Astrocyte (in vitro differentiated cells and primary cell): ENCODE measurements at places on chromosomes 1 and 21. TPM values are rescaled to one million over a fixed set of nuclear protein-coding genes. Genes with fewer than 3 reads are reported as not detected.

The RXFP4 gene
- total RNA-seq: not detected in 2 replicates

The ATP1A4 gene
- total RNA-seq: not detected in 2 replicates

The BROX gene
- 44.7 and 49.5 TPM in 2 replicates for total RNA-seq

The GOLPH3L gene
- 20.9 and 21.3 TPM in 2 replicates for total RNA-seq

The THEMIS2 gene
- total RNA-seq: 0.79 and 1.3 TPM in 2 replicates

DNA sequence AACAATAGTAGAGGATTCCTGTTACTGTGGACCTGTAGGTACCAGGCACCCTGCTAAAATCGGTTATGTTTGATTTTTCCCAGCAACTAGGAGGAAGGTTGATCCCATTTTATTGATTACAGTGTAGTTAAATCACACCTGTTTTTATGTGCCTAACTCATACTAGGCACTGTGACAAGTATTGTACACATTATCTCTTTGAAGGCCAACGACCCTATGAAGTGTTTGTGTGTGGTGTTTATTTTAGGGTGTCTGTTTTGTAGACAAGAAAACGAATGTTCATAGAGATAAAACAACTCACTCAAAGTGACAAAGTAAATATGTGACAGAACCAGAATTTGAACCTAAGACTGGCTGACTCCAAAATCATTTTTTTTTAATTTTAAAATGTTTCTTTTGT is 49.5 kb downstream of the FGGY start:
- no peak for DNase-seq
- H3K27me3 ChIP-seq: no peaks in the 10 kb centered on the region
- H3K4me3 ChIP-seq: no peak overlapping the region

GRCh38 chr1:174998569-174999215 is 1.1 kb upstream of the CACYBP start:
- no peaks in the 10 kb centered on the region for H3K27me3 ChIP-seq
- H3K36me3 ChIP-seq: no peaks in the 10 kb centered on the region
- peak overlapping the region; percentile 100 for H3K27ac ChIP-seq
- H3K4me1 ChIP-seq: peaks cover 19% of the 10 kb centered on the region

GRCh38 chr1:155158991-155159390 is 14.1 kb downstream of the KRTCAP2 start:
- no peaks in the 10 kb centered on the region for H3K4me1 ChIP-seq
- H3K4me3 ChIP-seq: no peak overlapping the region
- H3K27ac ChIP-seq: no peak overlapping the region
- no peaks in the 10 kb centered on the region for H3K36me3 ChIP-seq
- no peak for DNase-seq
- peaks cover 2% of the 10 kb centered on the region for H3K27me3 ChIP-seq

DNA sequence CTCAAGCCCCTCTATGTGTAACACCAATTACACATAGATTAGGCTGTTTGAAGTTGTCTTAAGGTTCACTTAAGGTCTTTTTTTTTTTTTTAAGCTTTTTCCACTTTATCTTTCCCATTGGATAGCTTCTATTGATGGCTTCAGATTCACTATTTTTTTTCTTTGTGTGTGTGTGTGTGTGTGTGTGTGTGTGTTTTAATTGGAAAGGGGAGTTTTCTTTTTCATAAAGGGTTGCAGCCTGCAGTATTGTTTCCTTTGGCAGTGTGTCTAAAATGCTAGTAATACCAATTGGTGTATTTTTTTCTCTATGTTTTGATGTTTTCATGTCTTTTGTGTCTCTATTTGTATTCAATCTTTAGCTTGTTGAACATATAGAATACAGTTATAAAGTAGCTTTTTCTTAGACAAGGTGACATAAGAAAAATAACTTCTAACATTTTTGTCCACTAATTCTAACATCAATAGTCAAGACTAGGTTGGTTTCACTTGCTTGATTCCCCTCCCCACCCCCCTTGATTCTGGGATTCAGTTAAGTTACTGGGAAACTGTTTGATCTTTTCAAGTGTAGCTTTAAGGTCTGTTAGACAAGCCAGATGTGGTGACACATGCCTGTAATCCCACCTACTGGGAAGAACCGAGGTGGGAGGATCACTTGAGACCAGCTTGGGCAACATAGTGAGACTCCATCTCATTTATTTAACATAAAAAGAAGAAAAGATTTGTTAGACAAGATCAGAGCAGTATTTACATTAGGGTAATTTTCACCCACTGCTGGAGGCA is 21.4 kb downstream of the PRRC2C start:
- no peak overlapping the region for H3K4me3 ChIP-seq
- H3K36me3 ChIP-seq: no peaks in the 10 kb centered on the region
- H3K4me1 ChIP-seq: no peaks in the 10 kb centered on the region
- H3K27ac ChIP-seq: no peak overlapping the region
- no peaks in the 10 kb centered on the region for H3K27me3 ChIP-seq
- peak; percentile 30 for DNase-seq

- peak overlapping the region; percentile 98 for H3K27ac ChIP-seq
- H3K27me3 ChIP-seq: no peaks in the 10 kb centered on the region
- peak overlapping the region; percentile 100 for H3K4me3 ChIP-seq
- peaks cover 21% of the 10 kb centered on the region for H3K36me3 ChIP-seq
- DNase-seq: no peak
- peaks cover 16% of the 10 kb centered on the region for H3K4me1 ChIP-seq
Measured at GRCh38 chr1:25247829-25248754, 838 bp upstream of the RSRP1 start.

GRCh38 chr1:13860031-13860430 is 160.0 kb downstream of the PRDM2 start:
- H3K27ac ChIP-seq: no peak overlapping the region
- no peak overlapping the region for H3K4me3 ChIP-seq
- H3K4me1 ChIP-seq: no peaks in the 10 kb centered on the region
- no peak for DNase-seq
- no peaks in the 10 kb centered on the region for H3K27me3 ChIP-seq

- no peak overlapping the region for H3K4me3 ChIP-seq
- no peak for DNase-seq
- no peaks in the 10 kb centered on the region for H3K36me3 ChIP-seq
- H3K27ac ChIP-seq: no peak overlapping the region
- H3K4me1 ChIP-seq: no peaks in the 10 kb centered on the region
- H3K27me3 ChIP-seq: peaks cover 17% of the 10 kb centered on the region
Measured at GRCh38 chr1:204742676-204743251, 57.2 kb upstream of the LRRN2 start.

GRCh38 chr21:16028142-16028541 is 298.4 kb downstream of the USP25 start:
- no peak overlapping the region for H3K27ac ChIP-seq
- H3K4me1 ChIP-seq: no peaks in the 10 kb centered on the region
- H3K27me3 ChIP-seq: no peaks in the 10 kb centered on the region
- no peak for DNase-seq
- no peaks in the 10 kb centered on the region for H3K36me3 ChIP-seq

DNA sequence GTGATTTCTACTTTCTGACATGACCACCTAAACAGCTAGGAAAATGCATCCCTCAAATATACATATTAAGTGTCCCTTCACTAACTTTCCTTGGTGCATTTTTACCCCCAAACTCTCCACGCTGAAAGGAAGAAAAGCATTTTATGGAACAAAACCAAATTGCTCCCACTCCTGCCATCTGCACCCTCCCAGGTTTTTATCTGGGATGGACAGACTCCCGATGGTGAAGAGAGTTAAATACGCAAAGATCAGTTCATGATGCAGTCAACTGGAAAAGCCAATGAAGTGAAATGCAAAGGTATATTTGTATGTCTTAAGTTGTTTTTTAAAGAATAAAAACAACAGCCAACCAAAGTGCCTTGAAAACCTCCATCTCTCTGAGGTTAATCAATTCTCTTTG is 2.7 kb downstream of the DSTYK start:
- H3K4me1 ChIP-seq: peaks cover 20% of the 10 kb centered on the region
- H3K27ac ChIP-seq: no peak overlapping the region
- no peaks in the 10 kb centered on the region for H3K27me3 ChIP-seq
- H3K4me3 ChIP-seq: no peak overlapping the region

- no peaks in the 10 kb centered on the region for H3K36me3 ChIP-seq
- H3K4me1 ChIP-seq: no peaks in the 10 kb centered on the region
- DNase-seq: no peak
- H3K4me3 ChIP-seq: no peak overlapping the region
Measured at GRCh38 chr1:51988254-51988653, 2.2 kb downstream of the RAB3B start.

DNA sequence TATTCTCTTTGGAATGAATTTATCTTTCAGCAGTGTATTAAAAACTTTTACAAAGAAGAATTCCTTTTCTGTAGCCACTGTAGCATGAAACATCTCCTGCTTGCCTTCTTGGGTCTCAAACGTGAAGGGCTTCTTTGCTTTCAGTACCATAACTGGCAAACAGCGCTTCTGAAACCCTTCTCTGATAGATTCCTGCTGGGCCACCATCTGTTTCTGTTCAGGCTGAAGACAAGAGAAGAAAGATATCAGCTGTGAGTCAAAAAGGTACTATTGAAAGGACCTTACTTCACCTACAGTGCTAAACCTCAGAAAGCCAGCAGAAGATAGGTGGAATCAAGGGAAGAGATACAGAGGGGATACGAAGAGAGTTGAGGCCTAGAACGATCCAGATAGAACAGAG is 10.5 kb downstream of the AIM2 start:
- no peak overlapping the region for H3K27ac ChIP-seq
- no peak overlapping the region for H3K4me3 ChIP-seq
- no peaks in the 10 kb centered on the region for H3K4me1 ChIP-seq
- DNase-seq: no peak

DNA sequence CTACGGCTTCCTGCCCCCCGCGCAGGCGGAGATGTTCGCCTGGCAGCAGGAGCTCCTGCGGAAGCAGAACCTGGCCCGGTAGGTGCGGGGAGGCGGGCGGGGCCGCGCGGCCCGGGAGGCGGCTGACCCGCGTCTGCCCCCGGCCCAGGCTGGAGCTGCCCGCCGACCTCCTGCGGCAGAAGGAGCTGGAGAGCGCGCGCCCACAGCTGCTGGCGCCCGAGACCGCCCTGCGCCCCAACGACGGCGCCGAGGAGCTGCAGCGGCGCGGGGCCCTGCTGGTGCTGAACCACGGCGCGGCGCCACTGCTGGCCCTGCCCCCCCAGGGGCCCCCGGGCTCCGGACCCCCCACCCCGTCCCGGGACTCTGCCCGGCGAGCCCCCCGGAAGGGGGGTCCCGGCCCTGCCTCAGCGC is 16.6 kb downstream of the NOC2L start:
- peak overlapping the region; percentile 28 for H3K4me3 ChIP-seq
- H3K36me3 ChIP-seq: no peaks in the 10 kb centered on the region
- no peaks in the 10 kb centered on the region for H3K27me3 ChIP-seq

DNA sequence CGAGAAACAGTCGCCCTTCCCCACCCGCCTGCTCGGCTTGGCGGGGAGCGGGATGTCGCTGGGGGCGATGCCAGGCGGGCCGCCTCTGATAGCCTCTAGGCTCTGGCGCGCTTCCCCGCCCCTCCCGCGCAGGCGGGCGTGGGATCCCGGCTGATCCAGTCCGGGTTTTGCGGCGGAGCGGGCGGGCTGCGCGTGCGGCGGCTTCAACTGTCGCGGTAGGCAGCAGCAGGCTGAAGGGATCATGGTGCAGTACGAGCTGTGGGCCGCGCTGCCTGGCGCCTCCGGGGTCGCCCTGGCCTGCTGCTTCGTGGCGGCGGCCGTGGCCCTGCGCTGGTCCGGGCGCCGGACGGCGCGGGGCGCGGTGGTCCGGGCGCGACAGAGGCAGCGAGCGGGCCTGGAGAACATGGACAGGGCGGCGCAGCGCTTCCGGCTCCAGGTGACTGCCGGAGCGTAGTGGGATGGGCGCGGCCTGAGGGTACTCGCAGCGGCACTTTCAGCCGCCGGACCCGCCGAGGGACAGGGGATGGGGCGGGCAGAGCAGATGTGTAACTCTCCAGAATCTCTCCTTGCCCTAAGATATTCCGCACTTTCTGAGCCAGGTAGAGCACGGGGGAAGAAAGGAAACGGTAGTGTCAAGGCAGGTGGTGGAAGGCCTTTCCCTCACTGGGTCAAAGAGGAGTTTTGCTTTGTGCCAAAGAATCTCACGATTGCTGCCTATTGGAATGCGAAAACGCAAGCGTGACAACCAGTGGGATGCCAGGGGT is at the start of gene FAAH:
TSS of gene FAAH (plus strand) at position 210 of the 764 bp plus-strand sequence. CDS start at position 242, 32 bp downstream.
- H3K27me3 ChIP-seq: peaks cover 35% of the 10 kb centered on the region
- peak within 1 kb of the TSS; percentile 33 for H3K4me3 ChIP-seq
- no peak within 1 kb of the TSS for H3K27ac ChIP-seq
- no peaks in the 10 kb centered on the region for H3K4me1 ChIP-seq
- peak; percentile 36 for DNase-seq

DNA sequence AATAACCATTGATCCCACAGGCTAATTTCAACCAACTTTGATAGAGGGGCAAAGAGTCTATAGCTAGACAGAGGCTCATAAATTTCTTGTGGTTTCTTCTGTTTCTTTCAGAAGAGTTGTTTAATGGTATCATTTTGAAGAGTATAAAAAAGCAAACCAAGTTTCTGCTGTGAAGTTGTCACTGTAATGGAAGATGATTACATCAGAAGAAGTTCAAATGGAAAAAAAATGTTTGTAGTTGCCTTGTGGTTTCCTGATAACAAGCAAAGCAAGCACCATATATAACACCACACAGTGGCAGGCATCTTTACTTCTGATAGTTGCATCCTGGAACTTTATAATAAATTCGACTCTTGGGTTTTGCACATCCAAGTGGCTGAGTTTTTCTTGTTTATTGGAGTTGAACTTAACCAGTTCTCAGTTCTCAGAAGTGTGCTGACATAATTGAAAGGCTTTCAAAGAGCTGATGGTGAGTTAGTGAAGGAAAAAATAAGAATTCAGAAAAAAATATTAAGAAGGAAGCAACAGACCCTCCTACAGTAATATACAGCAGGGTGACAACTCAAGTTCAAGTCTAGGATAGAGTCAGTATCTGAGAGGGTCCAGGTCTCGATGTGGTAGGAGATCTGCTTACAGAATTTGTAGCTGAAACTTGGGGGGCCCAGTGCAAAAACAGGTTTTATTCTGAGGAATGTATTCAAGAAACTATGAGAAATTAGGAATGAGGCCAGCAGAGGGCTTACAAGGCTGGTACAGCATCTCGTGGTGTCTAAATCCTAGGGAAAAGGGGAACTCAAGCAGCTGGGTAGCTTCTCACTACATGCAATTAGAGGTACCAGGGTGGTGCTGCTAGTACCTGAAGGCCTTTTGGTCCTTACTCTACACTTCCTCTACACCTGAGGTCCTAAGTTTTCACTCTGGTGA is 123.5 kb downstream of the CRB1 start:
- peak; percentile 26 for DNase-seq
- no peak overlapping the region for H3K4me3 ChIP-seq
- no peaks in the 10 kb centered on the region for H3K36me3 ChIP-seq
- H3K27me3 ChIP-seq: peaks cover 3% of the 10 kb centered on the region

DNA sequence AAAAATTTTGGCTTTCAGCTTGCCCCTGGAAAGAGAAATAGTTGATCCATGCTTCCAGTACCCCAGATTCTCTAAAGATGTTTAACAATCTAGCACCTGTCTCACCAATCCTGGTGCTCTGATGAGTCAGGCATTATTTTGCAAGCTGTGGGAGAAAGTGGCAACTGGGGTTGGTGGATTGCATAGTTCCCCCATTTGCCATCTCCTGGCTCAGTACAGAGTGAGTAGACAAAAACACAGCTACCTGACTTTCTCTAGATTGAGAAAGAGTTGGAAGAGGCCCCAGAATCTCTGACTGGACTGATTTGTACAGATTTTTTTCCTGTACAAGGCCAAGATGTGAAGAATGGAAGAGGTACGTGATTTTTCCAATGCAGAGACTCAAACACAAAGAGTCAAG is 75.1 kb upstream of the NEGR1 start:
- no peak overlapping the region for H3K27ac ChIP-seq
- H3K4me3 ChIP-seq: no peak overlapping the region
- H3K36me3 ChIP-seq: no peaks in the 10 kb centered on the region
- no peaks in the 10 kb centered on the region for H3K4me1 ChIP-seq
